ENCODE measurements at places on chromosomes 16 and 17.
A peak's percentile ranks its signal among the peaks of the same experiment; 100 is the strongest.

- DNase-seq, result no peak
Observed at GRCh38 chr16:23901178-23902033, 65.6 kb downstream of the PRKCB start.

GRCh38 chr17:56983366-56983765, 5.4 kb downstream of the SCPEP1 start:
- DNase-seq, result no peak

GRCh38 chr17:5123343-5124124, 7.7 kb downstream of the USP6 start:
- DNase-seq, result no peak

DNA sequence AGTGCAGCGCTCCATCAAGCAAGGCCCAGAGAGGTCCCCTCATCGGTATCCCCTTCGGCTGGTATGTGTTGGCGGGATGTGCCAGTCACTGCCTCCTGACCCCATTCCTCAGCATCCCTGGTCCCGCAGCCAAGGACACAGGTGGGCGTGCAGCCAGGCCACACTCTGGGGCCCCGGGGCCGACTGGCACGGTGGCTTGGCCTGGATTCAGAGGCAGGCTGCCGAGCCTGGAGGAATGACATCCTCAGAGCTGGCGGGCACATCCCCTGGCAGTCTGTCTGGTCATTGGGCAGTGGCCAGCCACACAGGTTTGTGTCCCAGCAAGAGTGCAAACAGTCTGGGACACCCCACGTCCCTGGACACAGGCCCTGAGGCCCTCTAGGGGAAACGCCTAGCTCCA, 111.1 kb downstream of the SDK2 start:
- no peak for DNase-seq

DNA sequence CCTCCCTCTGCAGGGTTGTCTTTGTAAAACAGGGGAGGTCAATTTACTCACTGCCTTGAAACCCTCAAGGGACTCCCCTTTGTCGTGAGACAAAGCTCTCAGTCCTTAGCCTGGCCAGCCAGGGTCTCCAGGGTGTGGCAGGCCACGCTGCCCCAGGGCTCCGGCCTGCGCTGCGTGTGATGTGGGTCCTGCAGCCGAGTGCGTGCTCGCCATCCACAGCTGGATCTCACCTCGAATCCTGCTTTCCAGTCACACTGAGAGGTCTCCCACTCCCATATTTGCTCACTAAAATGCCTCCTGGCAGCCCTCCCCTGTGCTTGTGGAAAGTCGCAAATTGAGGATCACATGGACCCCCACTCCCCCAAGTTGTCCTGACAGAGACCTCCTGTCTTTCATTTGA, 10.0 kb upstream of the CLEC18C start:
- DNase-seq, result no peak

GRCh38 chr16:85561248-85562092, 51.7 kb upstream of the GSE1 start:
- no peak for DNase-seq

GRCh38 chr16:53946746-53947386, 242.9 kb downstream of the FTO start:
- DNase-seq, result no peak

GRCh38 chr17:65561452-65562205, at the start of gene AXIN2:
Gene AXIN2, minus strand, starts transcription at chr17:65561648. Its CDS starts 3,028 bp downstream, at chr17:65558620.
- peak; percentile 76 for DNase-seq

- no peak for DNase-seq
Observed at GRCh38 chr16:28915181-28915580, 9.9 kb downstream of the RABEP2 start.

DNA sequence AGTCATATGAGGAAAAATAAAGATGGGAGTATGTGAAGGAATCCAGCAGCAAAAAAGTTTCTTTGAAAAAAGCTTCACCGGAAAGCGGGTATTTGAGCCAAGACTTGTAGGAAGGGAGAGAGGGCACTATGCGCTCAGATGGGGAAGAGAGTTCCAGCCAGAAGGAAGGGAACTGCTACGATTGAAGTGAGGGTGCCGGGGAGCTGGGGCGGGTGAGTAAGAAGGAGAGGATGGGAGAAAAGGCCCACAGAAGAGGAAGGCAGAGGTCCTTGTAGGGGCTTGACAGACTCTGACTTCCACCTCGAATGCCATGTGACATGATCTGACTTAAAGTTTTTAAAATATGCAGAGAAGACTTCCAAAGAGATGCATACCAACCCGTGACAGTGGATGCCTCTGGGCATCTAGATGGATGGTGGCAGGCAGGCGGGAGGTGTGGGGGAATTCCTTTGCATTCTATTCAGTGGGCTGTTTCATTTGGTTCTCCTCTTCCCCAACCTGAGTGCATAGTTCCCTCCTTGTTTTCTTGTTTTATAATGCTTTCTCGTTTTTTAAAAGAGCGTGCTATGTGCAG, 44.9 kb downstream of the CDRT4 start:
- DNase-seq, result no peak

Data from stimulated activated CD8-positive, alpha-beta memory T cell treated with anti-CD3 and anti-CD28 coated beads, Interleukin-4, amount 100 ng/mL, for 1 hour (primary cell).